DMS79 treated with DMSO at 0.1 percent for 48 hours (cell line): ENCODE measurements at places on chromosomes 12 and 14.

- DNase-seq: no peak
Observed at GRCh38 chr12:3177778-3178425, 100.7 kb downstream of the TSPAN9 start.

DNA sequence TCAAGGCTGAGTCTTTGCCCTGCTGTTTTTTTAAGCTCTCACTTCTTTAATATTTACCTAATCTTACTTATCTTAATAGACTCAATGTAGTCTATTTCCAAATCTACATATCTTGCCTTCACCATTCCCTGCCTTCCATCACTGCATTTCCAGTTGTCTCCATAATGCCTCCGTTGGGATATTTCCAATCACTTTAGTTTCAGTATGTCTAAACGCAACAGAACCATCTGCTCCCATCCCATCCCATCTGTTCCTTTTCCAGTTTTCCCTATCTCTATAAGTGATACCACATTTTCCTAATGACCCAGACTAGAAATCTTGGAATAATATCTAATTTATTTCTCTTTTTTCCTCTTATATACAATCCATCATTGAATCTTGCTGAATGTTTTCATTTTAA lies 15.1 kb upstream of the CCDC198 start:
- no peak for DNase-seq

- no peak for DNase-seq
Observed at GRCh38 chr12:82438356-82438755, 80.0 kb downstream of the METTL25 start.

- no peak for DNase-seq
Observed at GRCh38 chr12:6647083-6647604, at the start of gene ACRBP. ACRBP (minus strand) TSS chr12:6647432; CDS start chr12:6647366, 66 bp downstream.

DNA sequence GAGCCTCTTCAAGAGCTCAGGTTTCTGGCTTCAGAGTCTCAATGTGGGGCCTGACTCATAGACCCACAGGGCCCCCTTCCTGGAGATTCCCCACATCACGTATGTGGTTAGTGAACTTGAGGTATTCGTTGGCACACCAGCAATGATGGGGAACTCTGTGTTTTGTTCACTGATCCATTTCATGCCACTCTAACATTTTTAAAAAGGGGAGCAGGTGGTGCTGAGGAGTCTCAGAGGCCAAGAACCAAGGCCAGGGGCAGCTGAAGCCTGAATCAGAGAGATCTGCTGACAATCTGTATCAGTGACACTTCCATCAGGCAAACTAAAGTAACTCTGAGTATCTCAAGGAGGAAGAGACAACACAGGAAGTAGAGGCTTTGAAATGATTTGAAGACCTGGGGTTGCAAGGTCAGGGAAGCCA lies 323.4 kb downstream of the VRK1 start:
- peak; percentile 44 for DNase-seq

- DNase-seq: no peak
Observed at GRCh38 chr12:103735291-103735690, 105.7 kb downstream of the NT5DC3 start.

- DNase-seq: peak; percentile 30
Observed at GRCh38 chr14:21498540-21499526, 12.3 kb downstream of the METTL3 start.

- DNase-seq: no peak
Observed at GRCh38 chr12:51077930-51078329, 5.5 kb downstream of the CSRNP2 start.

DNA sequence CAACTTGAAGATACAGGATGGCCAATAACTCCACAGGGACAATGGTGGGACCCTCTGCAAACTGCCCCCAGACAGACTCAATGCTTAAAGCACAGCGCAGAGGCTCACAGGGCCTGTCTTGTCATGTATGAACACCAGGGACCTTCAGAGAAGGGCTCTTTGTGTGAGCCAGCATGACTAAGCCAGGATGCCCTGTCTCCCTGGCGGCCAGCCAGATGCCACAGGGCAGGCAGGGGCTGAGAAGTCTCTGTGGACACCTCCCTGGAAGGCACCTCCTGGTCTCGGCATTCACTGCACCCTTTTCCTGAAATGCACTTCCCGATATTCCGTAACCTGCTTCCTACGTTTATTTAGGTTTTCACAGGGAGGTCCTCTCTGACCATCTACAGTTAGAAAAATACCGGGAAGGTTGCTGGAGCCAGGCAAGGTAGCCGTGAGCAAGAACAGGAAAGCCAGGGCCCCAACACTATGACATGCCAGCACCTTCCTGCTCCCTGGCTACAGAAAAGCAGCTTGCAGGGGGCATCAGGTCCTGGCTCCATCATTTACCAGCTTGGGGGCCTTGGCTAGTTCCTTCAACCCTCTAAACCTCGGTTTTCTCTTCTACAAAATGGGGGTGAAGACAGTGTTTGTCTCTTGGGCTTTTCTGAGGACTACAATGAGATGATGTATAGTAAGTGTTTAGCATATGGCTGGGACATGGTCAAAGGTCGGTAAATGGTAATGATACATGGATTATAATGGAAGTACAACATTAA lies 65.0 kb downstream of the PITPNM2 start:
- peak; percentile 62 for DNase-seq

GRCh38 chr14:95222870-95223398 lies 65.6 kb upstream of the DICER1 start:
- peak; percentile 83 for DNase-seq

GRCh38 chr14:74934041-74934440 lies 11.0 kb upstream of the RPS6KL1 start:
- no peak for DNase-seq

GRCh38 chr14:38901791-38902190 lies 201.2 kb downstream of the SEC23A start:
- no peak for DNase-seq

DNA sequence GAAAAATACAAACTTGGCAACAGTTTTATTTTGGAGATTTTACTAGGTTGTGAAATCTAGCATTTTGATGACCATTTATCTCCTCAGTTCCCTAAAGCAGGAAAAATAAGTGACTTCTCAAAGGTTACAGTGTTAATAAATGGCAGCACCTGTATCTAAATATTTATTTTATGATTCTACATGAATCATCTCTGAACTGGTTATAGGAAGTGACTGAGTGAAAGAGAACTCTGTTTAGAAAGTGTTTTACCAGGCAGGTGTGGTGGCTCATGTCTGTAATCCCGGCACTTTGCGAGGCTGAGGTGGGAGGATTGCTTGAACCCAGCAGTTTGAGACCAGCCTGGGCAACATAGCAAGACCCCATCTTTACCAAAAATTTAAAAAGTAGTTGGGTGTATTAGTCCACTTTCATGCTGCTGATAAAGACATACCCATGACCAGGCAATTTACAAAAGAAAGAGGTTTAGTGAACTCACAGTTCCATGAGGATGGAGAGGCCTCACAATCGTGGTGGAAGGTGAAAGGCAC lies 26.3 kb downstream of the MIPOL1 start:
- DNase-seq: no peak

DNA sequence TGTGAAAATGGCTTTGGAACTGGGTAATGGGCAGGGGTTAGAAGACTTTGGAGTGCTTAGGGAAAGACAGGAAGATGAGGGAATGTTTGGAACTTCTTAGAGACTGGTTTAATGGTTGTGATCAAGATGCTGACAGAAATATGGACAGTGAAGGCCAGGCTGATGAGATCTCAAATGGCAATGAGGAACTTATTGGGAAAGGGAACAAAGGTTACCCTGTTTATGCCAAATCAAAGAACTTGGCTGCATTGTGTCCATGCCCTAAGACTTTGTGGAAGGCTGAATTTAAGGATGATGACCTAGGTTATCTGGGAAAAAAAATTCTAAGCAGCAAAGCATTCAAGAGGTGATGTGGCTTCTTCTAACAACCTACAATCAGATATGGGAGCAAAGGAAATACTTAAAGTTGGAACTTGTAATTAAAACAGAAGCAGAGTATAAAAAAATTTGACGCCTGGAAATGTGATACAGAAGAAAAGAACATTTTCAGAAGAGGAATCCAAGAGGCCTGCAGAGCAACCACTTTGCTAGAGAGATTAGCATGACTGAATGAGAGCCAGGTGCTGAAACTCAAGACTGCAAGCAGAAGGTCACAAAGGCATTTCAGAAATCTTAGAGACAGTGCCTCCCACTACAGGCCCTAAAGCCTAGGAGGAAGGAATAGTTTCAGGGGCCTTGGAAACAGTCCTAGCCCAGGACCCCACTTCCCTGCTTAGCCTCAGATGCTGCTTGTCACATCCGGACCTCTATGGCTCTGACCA lies 65.6 kb upstream of the FLRT2 start:
- no peak for DNase-seq

- no peak for DNase-seq
Observed at GRCh38 chr12:90207799-90208198, 499.2 kb upstream of the ATP2B1 start.

- DNase-seq: no peak
Observed at GRCh38 chr14:58085877-58086276, 66.1 kb downstream of the ARMH4 start.

DNA sequence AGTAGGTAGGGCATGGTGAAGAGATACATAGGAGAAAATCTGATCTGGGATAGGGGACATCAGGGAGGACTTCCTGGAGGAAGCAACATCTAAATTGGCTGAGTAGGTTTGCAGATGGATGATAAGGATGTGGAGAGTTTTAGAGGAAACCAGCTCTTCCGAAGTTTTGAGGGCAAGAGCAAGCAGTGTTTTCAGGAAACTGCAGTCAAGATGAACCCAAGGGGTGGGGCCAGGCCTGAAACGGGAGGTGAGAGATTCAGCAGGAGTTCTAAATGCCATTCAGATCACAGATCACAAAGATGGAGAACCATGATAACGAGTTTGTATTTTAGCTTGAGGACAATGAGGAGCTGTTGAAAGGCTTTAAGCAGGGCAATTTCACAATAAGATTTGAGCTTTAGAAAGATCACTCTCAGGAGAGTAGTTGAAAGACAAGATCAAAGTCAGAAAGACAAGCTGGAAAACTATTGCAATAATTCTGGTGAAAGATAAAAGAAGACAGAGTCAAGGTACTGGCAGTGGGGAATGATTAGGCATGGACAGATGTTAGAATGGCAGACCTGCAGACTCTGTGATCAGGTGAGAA lies 70.1 kb upstream of the PLXNC1 start:
- no peak for DNase-seq

DNA sequence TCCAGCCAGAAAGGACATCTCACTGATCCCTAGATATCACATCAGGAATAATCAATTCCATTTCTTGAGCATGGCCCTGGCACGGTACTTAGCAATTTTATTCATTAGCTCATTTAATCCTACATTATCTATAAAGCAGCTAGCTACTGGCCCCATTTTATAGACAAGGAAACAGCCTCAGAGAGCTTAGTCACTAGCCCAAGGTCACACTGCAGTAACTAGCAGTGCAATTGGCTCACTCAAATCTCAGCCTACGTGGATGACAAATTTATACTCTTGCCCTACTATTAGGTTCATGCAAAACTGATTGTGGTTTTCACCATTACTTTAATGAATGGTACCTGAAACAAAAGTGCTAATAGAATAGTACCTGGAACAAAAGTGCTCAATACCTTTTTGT lies 41.7 kb downstream of the NUAK1 start:
- no peak for DNase-seq

DNA sequence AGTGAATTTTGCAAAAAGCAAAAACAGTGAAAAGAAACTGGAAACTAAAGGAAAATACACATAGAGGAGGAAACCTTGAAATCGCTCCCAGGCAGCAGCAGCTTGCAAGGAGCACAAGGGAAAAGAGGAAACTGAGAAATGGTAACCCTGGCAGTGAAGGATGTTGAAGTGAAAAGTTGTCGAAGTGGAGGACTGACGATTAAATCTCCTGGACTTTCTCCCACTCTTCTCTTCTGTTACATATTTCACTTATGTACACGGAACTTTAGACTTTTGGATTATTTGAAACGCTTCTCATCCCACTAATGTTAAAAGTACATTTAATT lies 388.8 kb upstream of the USP15 start:
- DNase-seq: no peak

DNA sequence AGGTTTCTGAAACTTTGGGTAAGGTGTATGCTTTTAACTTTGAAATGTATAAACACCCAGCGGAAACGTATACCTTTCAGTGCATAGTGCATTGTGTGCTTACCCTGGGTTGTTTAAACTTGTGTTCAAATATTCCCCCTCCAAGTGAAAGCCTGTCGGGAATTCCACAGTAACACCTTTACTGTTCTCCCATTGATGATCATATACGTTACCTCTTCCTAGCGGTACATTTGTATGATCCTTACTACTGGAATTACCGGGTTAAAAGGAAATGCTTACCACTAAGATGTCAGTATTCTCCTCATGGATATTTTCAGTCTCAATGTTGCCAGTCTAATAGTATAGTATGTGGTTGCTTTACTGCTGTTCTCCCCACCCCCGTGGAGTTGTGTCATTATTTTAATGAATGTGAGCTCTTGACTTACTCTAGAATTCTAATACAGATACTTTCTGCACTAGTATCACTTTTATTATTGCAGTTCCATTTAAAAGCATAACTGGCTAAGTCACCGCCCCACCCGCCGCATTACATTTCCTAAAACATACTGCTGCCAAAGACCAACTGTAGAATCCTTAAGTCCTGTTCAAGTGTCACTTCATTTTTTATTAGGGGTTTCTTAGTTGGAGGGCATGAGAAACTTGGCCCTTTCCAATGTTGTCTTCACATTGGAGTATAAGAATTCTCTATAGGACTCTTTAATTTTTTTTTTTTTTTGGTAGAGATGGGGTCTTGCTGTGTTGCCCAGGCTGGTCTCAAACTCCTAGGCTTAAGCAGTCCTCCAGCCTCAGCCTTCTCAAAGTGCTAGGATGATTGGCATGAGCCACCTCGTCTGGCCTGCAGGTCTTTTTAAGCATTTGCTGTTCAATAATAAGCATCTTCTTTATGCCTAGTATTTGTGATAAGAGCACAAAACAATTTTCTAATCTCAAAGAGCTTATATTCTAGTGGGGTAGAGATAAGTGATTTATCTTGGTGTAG lies 24.9 kb downstream of the NUDT4 start:
- DNase-seq: peak; percentile 26

- peak; percentile 56 for DNase-seq
Observed at GRCh38 chr12:88142610-88142991, 494 bp downstream of the TMTC3 start.

GRCh38 chr14:45361727-45362126 lies 108.7 kb upstream of the MIS18BP1 start:
- no peak for DNase-seq

DNA sequence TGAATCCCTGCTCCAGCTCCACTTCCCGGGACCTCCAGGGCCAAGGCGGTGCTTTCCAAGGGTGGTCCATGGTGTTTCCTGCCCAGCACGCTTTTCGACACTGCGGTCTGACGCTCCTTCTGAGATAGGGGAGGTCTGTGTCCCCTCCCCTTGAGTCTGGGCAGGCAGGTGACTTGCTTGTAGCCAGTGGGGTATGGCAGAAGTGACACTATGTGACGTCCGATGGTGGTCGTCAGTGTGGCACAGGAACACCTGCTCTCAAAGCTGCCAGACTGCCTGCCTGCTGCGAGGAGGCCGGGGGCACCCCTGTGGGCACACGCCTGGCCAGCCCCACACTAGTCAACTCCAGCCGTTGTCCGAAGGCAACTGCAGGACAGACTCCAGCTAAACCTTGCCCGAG lies 16.0 kb upstream of the TRAF3 start:
- DNase-seq: no peak
